ENCODE measurements at places on chromosomes 1 and 21.

GRCh38 chr1:228753287-228753686 lies 18.0 kb downstream of the RHOU start:
- DNase-seq = no peak

DNA sequence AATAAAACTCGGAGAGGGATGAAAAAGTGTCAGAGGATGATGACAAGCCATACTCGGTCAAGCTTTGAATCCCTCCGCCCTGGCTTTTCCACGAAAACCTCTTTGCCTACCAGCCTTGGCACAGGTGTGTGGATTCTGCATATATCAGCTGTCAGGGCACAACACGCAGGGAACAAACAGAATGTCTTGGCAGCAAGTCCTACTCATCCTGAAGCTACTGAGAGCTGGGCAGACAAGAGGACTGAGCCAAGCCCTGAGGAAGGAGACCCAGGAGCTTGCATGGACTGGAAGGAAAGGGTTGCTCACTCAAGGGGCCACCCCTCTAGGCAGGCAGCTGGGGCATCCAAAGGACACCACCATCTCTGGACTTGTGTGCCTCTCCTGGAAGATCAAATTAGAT lies 132.4 kb downstream of the HMGB4 start:
- DNase-seq = no peak

GRCh38 chr1:171222936-171223335 lies 25.4 kb upstream of the FMO1 start:
- DNase-seq = no peak

GRCh38 chr1:194042736-194043135 lies 856.3 kb upstream of the B3GALT2 start:
- no peak for DNase-seq

DNA sequence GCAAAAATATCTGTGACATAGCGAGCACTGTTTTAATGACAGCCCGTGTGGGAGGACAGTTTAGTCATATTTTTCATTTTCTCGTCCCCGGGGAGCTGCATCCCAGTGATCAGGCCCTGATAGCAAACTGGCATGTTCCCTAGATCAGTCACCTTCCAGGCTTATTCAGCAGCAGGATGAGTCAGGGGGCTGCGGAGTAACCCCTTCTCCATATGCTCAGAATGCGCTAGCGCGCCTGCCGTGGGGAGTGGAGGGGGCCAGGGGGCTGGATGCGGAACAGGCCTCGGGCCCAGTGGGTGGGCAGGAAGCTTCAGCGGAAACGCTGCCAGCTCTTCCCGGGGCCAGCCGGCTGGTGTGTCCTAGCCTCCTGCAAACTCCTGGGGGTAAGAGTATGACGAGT lies 94.0 kb downstream of the KCND3 start:
- no peak for DNase-seq
